ENCODE measurements at places on chromosomes 1 and 21.

- DNase-seq: no peak
Observed at GRCh38 chr1:31790140-31790539, 25.7 kb downstream of the SPOCD1 start.

DNA sequence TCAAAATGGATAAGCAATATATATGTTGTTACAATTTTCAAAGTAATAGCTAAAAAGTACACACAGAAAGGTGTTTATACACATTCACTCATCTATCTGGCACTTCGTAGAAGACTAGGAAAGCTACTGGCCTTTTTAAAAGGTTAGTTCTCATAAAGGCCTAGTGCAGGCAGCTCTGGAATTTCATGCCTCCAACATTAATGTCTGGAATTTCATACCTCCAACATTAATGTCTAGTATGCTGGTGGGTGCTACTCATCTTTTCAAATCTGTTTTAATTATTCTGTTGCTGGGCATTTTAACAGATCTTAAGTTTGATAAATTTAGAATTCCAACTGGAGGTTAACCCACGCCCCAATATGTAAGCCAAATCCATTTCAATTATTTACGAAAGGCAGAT is 124.2 kb downstream of the AKT3 start:
- no peak for DNase-seq

GRCh38 chr1:223710179-223711133 is 1.9 kb upstream of the CAPN2 start:
- no peak for DNase-seq

- peak; percentile 50 for DNase-seq
Observed at GRCh38 chr1:119713039-119713748, 1.5 kb downstream of the PHGDH start.

- DNase-seq: no peak
Observed at GRCh38 chr1:25651824-25652741, 35.5 kb downstream of the MAN1C1 start.

- no peak for DNase-seq
Observed at GRCh38 chr1:43438576-43438952, 15.2 kb downstream of the HYI start.

- no peak for DNase-seq
Observed at GRCh38 chr1:39574646-39575045, 1.9 kb downstream of the PABPC4 start.

DNA sequence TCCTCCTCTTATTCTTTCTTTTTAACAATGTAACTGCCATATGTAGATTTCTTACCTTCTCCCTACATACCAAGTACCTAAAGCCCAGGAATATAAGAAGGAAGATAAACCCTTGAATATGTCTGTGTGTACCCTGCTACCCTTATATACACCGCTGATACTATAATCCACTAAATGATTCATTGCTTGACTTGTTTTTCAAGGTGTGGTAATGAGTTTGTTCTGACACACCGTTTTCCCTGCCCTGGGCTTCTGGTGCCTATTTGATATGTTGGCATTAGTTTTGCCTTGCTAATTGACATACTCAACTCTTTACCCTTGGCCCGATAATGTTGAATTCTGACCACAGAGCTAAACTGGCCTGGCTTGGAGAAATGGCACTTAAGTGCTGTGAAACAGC is 64.3 kb downstream of the IL23R start:
- no peak for DNase-seq

DNA sequence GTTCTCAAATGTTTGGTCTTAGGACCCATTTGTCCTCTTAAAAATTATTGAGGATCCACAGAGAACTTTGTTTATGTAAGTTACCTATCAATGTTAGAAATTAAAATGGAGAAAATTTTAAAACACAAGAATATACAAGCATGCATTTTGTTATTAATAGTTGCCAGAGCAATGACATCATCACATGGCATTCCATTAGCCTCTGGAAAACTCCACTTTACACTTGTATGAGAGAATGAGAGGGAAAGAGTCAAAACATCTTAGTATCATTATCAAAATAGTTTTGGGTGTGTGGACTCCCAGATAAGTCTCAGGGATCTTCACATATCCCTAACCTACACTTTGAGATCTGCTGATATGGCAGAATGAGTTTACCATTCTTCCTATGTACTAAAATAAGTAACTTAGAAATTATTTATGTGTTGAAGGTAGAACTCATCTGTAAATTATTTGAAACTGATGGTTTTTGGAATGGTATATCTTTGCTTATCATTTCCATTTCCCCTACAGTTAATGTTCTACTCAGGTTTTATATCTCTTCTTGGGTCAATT is 48.8 kb downstream of the RNF220 start:
- DNase-seq: no peak

DNA sequence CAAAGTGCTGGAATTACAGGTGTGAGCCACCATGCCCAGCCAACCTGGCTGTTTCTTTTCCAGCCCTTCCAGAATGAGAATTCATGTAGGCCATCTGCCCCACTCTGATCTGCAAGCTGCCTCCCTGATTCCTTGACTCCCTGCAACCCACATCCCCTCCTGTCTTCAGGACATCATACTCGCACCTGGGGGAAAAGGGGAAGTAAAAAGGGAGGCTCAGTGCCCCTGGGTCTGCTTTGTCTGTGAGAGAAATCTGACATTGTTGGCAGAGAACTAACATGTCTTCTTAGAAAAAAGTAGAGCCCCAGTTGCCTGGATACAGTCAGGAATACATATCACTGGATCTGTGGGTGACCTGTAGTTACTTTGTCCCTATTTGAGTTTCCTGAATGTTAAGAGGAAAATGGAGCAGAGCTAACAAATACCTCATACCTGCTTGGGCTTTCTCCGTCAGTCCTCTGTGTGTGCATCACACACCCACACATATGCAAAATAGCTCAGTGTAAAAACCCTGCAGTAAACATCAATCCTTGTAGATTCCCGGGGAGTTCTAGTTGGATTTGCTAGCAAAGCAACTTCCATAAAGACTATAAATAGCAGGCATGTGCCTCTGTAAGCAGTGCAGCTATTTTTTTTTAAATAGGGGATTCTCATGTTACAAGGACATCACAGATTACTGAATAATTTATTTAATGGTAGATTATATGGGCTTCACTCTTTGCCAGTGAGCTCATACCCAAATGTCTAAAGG is 62.9 kb downstream of the TEX35 start:
- DNase-seq: peak; percentile 83

DNA sequence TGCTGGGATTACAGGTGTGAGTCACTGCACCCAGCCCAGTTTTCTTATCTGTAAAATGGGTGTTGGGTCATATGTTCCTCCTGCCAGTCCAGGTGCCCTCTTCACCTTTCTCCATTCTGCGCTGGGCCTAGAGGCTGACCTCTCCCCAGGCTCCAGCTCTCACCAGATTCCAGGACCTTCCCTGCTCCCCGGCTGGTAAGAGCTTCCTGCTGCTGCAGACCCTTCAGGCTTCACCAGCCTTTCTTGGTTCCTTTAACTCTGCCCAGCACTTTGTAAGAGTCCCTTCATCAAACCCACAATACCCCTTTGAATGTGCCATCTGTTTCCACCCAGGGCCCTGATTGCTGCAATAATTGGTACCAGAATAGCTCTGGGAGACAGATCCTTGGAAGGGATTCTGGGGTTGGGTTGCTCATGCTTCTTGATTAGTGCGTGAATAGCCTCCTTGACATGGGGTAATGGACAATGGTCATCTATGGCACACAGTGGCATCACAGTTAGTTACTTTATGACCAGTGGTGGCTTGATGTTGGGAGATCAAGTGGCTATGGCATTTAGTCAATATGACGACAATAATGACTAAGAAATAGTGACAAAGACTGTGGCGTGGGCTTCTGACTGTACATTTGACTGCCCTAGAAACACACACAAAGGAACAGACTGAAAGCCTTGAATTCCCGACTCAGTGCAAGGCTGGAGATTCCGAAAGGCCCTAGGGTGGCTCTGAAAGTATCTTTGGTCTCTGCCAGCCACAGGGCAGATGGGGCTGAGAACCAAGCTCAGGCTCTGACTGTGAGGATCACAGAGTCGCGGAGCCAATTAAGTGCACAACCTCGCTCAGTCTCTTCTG is 67.3 kb downstream of the SLC9A1 start:
- no peak for DNase-seq

GRCh38 chr1:105865546-105865945 is 1190.9 kb upstream of the PRMT6 start:
- DNase-seq: no peak

DNA sequence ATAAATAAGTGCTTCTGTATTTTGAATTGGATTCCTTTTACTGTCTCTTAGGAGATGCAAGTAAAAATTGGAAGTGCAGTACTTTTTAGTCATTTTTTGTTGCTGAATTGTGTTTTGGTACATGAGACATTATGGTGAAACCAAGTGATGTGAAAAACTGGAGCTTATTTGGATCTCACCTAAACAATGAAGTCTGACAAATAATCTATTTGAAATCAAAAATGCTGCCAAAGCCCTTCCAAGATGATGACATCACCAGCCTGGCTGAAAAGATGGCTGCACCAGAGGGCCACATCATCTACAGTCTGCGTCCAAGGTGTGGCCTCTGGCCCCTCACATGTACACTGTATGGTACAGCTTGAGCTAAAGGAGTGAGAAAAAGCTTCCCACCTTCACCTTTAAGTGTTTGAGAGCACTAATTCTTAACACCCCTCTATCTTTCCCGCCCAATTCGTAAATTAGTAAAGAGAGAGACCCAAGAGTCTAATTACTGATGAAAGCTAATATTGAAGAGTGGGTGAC is 192.5 kb upstream of the ST6GALNAC5 start:
- no peak for DNase-seq

DNA sequence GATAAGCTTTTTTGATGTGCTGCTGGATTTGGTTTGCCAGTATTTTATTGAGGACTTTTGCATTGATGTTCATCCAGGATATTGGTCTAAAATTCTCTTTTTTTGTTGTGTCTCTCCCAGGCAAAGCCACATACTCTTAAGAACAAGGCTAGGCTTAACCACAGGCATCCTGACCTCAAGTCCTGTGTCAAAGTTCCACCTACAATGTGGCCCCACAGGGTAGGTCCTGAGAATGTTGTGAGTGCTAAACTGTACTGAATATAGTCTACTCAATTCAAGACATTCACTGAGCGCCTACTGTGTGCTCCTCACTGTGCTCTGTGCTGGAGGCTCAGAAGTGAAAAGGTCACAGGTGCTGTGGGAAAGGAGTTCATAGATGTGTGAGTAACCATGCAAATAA is 20.6 kb downstream of the DDAH1 start:
- DNase-seq: no peak

DNA sequence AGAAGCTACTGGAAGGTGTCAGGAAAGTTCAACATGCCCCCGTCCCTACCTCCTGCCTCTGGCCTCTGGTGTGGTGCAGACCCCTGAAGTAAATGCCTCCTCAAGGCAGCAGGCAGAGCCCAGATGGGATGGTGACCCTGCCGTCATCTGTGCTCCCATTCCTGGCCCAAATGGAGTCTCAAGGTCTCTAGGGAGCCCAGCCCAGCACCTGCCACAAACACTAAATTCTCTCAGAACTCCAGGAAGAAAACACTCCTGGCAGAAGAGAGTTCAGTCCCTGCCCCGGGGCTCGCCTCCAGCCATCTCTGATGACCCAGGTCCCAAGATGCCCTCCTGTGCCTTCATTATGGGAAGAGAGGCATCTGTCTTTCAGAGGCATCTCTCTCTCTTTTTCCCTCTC is 261.6 kb upstream of the TMEM51 start:
- no peak for DNase-seq

DNA sequence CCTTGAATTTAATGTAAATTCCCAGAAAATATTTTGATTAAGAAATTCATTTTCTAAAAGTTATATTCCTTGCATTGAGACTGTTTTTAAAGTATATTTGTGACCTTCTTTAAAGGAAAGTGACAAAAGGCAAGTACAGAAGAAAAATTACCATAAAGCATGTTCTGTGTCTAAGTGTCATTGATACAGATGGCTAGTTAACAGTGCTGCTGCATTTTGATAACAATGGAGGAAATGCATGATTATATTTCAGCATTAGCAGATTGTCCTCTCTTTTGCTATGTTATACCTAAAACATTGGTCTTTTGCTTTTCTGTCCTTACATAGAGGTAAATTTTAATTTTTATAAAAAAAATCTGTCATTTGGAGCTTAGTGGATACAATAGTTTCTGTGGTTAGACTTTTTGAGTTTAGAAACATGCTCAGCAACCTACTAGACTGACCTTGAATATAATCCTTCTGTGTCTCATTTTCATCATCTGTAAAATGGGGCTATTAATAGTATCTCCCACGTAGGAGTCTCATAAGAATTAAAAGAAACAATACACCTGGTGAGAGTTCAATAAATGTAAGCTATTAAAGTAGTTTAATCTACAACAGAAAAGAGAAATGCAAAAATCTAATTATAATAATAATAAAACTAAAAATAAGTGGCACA is 51.1 kb upstream of the RGS21 start:
- no peak for DNase-seq

- DNase-seq: no peak
Observed at GRCh38 chr1:2592672-2593071, 6.1 kb downstream of the PRXL2B start.

DNA sequence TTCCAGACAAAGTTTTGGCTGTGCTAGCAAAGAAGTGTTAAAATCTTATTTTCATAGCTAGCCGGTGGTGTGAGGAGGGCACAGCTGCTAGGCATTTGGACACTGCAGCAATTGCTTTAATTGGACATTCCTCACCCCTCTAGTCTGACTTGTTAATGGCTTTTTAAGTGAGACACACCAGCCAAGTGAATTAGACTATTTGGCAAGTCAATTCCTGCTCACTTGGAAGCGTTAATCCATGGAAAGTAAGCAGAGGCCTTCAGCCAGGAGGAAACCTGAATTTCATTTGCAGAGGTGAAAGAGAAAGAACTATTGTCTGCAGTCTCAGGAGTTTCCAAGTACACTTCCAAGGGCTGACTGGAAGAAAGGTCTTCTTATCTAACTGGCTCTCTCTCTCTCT is 175.7 kb downstream of the ST6GALNAC3 start:
- DNase-seq: no peak

- no peak for DNase-seq
Observed at GRCh38 chr1:183620311-183620710, 15.3 kb downstream of the ARPC5 start.

DNA sequence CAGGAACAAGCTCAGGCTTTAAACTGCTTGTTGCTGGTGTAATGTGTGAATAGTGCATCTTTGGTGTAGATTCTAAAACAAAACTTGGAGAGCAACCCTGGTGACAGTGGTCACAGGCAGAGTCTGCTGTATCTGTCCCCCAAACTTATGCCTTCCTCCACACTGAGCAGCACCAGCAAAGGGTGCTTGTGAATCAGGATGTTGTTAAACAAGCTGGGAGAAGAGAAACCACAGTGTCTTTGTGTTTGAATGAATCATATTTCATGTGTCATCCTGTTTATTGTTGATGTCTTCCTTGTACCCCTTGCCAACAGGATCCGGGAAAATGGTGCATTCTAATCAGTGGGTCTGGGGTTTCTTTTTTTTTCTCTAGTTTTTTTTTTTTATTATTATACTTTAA is 91.9 kb upstream of the COG2 start:
- no peak for DNase-seq

DNA sequence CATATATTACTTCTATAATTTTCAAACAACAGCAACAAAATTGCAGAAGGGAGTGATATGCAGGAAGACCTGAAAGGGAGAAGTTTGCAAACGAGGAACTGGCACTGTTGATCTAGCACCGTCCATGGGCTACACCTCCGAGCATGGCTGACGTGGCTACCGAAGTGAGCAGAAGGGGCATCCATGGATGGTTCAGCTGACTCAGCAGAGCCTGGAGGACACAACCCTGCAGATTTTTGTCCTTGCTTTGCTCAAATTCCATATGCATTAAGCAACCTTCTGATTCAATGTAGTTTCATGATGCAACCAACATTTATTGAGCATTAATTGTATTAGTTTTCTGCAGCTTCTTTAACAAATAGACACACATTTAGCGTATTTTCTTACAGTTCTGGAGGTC is 191.2 kb downstream of the C1orf94 start:
- no peak for DNase-seq

- no peak for DNase-seq
Observed at GRCh38 chr1:171140401-171140800, 44.7 kb upstream of the FMO2 start.

All from OCI-LY7 (cell line).